Central memory CD4-positive, alpha-beta T cell (primary cell): ENCODE measurements at places on chromosomes 5 and 9.

DNA sequence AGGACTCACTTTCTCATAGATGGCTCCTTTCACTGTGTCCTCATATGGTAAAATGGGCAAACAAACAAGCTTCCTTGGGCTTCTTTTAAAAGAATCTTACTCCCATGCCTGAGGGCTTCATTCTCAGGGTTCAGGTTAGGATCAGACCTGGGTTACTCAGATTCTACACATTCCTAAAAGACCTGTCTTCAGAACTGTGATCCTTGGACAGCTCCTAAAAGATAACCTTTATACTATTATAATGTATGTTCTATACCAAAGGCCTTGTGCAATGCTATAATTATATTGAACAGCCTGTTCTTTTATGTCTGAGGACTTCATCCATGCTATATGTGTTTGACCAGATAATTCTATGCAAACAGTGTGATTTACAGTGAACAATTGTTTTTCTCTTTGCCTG is 264.4 kb upstream of the CDH10 start:
- no peak for DNase-seq

GRCh38 chr5:154403234-154403633 is 42.6 kb upstream of the SAP30L start:
- DNase-seq, result no peak

- DNase-seq, result no peak
Observed at GRCh38 chr5:177304392-177305119, 957 bp downstream of the PRELID1 start.

- no peak for DNase-seq
Observed at GRCh38 chr5:2741956-2742355, 9.5 kb downstream of the IRX2 start.

GRCh38 chr5:142314109-142314508 is 10.7 kb downstream of the SPRY4 start:
- no peak for DNase-seq

GRCh38 chr9:79061752-79062616 is 509.8 kb upstream of the TLE4 start:
- DNase-seq, result no peak
